ENCODE measurements at places on chromosomes 6 and 20.

GRCh38 chr20:14687313-14687712 is 349.9 kb upstream of the FLRT3 start:
- no peak for DNase-seq

- no peak for DNase-seq
Observed at GRCh38 chr6:128532827-128533226, 12.4 kb upstream of the PTPRK start.

DNA sequence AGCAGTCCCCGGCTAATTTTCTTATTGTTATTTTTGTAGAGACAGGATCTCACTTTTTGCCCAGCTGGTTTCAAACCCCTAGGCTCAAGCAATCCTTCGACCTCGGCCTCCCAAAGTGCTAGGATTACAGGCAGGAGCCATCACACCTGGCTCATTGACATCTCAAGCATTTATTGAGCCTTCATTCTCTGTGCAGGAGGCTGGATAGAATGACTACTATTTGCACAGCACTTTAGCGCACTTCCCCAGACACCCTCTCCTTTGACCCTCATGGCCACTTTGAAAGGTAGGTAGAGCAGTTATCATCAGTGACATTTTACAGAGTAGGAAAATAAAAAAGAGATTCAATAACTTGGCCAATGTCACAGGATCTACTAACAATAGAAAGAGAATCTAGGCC is 124.0 kb upstream of the STXBP5 start:
- DNase-seq: no peak

DNA sequence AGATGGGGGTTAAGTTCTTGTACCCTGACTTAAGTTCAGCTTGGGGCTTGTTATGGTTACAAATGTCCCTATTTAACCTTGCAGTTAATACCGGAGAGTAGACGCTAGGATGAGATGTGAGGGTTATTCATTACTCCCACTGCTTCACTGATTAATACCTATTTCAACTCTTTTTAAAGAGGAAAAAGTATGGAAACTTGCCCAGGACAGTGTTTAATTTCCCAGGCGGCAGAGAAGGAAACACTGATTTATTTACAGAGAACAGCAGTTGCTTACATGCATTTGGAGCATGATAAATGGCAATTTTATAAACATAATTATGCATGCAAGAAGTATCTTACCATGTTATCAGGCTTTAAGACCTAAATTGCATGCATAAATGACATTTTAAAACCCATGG is 137.7 kb downstream of the RCAN2 start:
- no peak for DNase-seq

- peak; percentile 57 for DNase-seq
Observed at GRCh38 chr6:18387061-18387721, at the start of gene RNF144B. TSS of gene RNF144B (plus strand) at chr6:18387350. CDS start at chr6:18399535, 12,185 bp downstream.

DNA sequence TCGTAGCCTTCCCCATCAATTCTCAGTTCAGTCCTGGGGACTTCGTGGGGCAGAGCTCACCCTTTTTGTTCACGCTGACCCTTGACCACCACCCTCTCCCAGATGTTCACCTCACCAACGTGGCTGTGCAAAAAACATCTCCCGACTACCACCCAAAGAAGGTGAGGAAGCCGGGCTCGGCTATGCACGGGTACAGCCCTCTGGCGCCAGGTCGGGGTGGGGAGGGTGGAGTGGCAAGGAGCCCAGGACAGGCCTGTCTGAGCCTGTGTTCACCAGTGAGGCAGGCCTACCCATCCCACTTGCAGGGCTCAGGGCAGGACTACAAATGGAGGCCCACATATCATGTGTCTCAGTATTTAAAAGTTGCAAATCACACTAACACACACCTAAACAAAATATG is 18.1 kb downstream of the PDRG1 start:
- DNase-seq: no peak

GRCh38 chr6:170013815-170014214 is 262.4 kb downstream of the ERMARD start:
- DNase-seq: no peak

DNA sequence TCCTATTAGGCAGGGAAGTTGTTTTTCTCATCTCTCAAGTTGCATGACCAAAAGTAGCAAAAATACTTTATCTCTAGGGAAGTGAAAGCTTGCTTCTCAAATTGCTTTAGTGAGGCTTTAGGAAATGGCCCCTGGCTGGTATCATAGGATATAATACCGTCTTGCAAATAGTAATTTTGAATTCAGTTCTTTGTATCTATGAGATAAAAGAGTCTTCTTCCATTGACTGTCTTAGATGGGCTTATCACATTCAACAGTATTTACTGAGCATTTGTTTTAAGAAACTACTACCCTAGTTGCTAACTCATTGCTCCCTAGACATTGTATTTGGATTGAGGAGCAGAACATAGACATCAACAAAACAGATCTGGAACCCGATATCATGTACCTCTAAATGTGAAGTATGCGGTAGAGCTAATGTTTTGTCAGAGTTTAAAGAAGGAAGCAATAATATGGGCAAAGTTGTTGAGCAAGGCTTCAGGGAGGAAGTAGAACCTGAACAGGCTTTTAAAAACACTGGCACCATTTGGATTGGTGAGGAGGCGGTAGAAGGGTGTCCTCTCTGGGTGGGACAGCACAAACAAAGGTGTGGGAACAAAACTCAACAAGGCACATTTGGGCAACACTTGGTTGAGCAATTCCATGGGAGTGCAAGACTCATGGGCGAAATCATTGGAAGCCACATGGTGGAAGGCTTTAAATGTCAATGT is 101.5 kb downstream of the SGK1 start:
- no peak for DNase-seq

- no peak for DNase-seq
Observed at GRCh38 chr6:6810727-6811126, 222.2 kb downstream of the LY86 start.

GRCh38 chr20:49880177-49880576 is 35.2 kb downstream of the SPATA2 start:
- no peak for DNase-seq

GRCh38 chr20:13844296-13844695 is 59.5 kb downstream of the NDUFAF5 start:
- no peak for DNase-seq

- no peak for DNase-seq
Observed at GRCh38 chr6:46626228-46626909, 26.2 kb downstream of the CYP39A1 start.

DNA sequence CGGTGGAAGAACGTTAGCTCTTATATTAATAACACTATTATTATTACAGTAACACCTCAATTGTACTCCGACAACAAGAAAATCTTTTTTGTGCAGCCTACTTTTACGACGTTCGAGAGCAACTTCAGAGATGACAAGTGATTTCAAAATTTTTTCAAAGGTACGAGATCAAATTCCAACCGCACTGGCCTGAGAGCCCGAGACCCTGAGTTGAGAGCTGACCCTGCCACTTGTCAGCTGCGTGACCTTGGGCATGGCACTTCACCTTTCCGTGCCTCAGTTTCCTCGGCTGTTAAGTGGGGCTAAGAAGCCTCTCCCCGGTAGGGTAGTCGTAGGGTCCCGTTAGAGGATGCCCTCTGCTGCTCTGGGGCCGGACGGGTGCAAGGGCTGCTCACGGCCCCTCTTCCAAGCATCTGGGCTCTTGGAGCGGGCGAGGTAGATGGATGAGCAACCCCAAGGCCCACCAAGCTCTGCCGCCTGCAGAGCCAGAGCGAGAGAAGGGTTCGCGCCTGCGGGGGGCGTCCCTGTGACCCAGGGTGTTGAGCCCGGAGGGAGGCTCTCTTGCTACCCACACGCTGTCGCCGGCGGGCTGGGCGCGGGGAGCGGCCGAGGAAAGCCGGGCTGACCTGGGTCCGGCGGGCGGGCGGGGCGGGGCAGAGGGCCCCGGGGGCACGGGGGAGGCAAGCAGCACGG is 510 bp downstream of the NDRG3 start:
- no peak for DNase-seq

- no peak for DNase-seq
Observed at GRCh38 chr20:62048346-62048761, 17.3 kb downstream of the TAF4 start.

GRCh38 chr20:50099565-50099991 is 13.4 kb downstream of the UBE2V1 start:
- no peak for DNase-seq

DNA sequence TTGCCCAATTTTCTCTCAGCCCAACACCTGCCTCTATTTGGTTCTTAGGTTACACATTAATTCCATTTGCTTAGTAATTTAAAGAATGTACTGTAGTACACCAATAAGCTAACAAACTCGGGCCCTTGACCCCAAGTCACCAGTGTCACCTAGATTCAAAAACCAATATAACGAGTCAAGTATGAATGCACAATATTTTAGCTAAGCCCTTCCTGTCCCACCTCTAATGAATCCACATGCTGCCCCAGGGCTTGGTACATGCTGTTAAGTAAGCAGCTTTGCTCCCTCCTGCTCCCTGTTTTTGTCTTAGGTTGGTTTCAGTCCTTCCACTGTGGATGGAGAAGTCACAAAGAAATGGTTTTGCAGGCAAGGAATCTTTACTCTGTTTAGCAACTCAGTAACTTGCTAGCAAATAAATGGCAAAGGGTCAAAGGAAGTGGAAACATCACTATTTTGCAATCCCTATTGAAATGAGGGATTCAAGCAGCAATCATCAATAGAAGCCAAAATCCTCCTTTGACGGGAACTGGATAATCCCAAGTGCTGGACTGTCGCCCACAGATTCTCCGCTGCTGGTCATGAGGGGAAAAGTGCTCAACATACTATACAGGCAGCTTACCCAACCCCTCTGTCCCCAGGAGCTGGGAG is 5.0 kb upstream of the MPC1 start:
- DNase-seq: no peak

DNA sequence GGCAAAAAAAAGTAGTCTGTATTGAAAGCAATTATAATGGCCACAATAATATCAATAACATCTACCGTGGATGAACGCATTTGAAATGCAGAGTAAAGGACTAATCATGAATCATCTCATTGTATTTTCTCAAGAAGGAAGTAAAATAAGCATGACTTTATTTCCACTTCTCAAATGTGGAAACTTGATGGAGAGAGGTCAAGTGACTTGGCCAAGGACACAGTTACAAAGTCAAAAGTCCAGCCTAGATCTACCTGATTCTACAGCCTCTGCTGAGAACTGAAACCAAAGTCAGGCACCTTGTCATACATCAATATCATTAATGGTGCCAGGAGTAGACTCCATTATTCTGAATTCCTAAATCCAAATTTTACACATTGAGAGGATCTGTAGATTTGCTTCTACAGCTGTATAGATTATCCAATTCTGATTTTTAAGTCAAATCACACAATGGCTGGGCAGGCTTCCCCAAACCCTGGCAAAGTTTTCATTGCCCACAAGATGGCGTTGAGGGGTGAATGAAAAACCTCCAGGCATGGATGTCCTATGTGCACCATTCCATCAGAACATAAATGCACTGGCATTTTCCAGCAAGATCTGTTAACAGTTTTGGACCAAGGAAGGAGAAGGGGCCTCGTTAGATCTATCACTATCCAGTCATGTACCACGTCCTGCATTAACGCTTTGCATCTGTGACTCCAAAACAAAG is 423.1 kb downstream of the MAFB start:
- DNase-seq: no peak

- DNase-seq: no peak
Observed at GRCh38 chr6:132820629-132821381, 6.4 kb downstream of the RPS12 start.

GRCh38 chr6:136812174-136812573 is 10.2 kb upstream of the PEX7 start:
- DNase-seq: no peak

- no peak for DNase-seq
Observed at GRCh38 chr6:91476000-91476399, 889.1 kb upstream of the MAP3K7 start.

GRCh38 chr20:18533978-18534644 is 26.4 kb downstream of the SEC23B start:
- no peak for DNase-seq

DNA sequence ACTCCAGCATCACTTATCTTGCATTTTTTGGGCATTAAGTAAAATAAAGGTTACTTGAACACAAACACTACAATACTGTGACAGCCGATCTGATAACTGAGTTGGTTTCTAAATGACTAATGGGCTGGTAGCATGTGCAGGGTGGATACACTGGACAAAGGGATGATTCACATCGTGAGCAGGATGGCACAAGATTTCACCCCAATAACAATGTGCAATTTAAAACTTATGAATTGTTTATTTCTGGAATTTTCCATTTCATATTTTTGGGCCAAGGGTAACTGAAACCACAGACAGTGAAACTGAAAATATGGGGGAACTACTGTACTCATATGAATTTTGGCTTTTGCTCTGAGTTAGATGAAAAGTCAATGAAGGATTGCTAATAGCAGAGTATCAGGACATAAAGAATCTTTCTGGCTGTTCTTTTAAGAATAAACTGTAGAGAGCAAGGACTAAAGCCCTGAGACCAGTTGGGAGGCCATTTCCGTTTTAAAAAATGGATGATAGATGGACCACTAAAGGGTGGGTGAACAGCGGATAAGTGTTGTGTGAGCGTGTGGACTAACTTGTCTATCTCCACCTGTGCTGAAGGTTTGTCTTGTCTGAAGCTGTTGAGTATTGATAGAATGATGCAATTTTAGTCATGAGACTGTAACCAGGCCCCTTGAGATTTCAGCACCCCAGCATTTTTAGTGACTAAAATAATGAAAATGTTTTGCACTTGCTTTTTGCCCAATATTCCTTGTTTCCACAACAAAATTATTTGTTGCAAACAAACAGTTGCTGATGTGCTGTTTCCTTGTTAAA is 8.2 kb downstream of the SPINT3 start:
- DNase-seq: no peak

DNA sequence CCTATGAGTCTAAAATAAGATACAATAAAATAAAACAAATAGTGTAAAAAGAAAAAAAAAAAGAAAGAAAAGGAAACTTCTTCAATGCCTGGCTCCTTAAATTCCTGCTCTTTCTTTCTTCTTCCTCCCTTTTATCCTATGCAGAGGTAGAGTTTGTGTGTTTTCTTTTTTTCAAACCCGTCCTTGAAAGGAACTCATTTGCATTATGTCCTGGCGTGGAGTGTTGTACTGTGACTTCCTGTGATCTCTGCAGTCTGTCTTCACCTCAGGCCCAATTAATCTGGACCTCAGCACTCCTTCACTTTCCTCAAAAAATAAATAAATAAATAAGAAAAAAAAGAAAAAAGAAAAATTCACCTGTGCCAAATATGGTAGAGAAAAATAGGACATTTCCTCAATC is 541.9 kb upstream of the SPTLC3 start:
- DNase-seq: no peak

DNA sequence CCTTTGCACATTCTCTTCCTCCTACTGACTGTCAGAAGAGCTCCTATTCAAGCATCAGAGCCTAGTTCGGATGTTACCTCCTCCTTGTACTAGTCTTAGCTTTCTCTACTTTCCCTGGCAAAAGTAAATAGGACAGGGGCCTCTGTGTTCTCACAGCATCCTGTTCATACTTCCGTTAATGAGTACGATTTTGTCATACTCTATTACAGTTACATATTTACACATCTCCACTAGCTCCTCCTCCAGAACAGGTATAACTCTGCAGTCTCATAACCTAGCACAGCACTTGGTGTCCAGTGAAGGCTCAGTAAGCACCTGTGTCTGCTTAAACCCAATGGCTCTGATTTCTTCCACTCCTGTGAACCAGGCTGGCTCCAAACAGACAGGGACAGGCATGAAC is 7.0 kb downstream of the ELMO2 start:
- DNase-seq: no peak

Measured in activated CD4-positive, alpha-beta T cell treated with anti-CD3 and anti-CD28 coated beads for 4 hours (primary cell).